Posterior cingulate gyrus (tissue), 11 donors: ENCODE measurements at places on chromosomes 7 and 10.

DNA sequence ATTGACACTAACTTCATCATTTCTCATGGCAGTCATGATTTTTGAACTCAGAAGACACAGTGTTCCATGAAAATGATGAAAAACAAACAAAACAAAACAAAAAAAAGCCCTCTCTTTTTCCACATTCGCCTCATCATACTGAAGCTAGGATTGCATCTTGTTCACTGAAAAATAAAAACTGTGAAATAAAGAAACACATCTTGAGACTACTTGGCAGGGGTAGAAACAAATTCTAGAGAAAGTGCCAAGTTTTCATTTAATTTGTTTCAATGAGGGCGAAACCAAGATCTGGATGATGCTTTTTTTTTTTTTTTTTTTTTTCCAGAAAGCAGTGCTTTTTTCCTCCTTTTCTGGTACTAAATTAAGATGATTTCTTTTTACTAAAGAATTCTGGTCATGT lies 350.4 kb upstream of the ETV1 start:
- DNase-seq = no peak

GRCh38 chr7:44469461-44470134 lies 20.9 kb downstream of the NUDCD3 start:
- DNase-seq = no peak

- DNase-seq = no peak
Observed at GRCh38 chr7:91843831-91844230, 36.7 kb downstream of the MTERF1 start.

DNA sequence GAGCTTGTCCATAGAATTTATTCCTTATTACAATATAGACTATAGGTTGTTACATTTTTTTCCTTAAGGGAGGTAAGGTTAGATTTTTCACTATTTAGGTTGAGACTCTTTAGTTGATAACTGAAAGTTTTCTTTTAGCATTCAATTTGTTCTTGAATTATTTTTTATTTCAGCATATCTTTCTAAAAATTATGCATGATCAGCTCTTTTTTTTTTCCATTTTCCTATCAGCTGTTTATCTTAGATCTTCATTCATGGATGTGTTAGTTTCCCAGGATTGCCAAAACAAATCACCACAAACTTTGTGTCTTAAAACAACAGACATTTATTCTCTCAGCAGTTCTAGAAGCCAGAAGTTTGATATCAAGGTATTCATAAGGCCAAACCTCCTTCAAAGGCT lies 915.9 kb upstream of the C7orf33 start:
- DNase-seq = no peak

DNA sequence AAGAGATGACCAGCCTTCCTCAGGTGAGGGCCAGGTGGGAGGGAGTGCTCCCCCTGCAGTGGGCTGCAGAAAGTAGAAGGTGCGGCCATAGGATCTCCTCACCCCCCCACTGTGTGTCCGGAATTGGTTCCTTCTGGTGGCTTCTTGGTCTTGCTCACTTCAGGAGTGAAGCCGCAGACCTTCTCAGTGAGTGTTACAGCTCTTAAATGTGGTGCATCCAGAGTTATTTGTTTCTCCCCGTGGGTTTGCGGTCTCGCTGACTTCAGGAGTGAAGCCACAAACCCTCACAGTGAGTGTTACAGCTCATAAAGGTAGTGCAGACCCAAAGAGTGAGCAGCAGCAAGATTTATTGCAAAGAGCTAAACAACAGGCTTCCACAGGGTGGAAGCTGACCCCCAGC lies 90.3 kb upstream of the NPS start:
- no peak for DNase-seq

GRCh38 chr10:77070346-77070745 lies 567.3 kb downstream of the KCNMA1 start:
- no peak for DNase-seq

DNA sequence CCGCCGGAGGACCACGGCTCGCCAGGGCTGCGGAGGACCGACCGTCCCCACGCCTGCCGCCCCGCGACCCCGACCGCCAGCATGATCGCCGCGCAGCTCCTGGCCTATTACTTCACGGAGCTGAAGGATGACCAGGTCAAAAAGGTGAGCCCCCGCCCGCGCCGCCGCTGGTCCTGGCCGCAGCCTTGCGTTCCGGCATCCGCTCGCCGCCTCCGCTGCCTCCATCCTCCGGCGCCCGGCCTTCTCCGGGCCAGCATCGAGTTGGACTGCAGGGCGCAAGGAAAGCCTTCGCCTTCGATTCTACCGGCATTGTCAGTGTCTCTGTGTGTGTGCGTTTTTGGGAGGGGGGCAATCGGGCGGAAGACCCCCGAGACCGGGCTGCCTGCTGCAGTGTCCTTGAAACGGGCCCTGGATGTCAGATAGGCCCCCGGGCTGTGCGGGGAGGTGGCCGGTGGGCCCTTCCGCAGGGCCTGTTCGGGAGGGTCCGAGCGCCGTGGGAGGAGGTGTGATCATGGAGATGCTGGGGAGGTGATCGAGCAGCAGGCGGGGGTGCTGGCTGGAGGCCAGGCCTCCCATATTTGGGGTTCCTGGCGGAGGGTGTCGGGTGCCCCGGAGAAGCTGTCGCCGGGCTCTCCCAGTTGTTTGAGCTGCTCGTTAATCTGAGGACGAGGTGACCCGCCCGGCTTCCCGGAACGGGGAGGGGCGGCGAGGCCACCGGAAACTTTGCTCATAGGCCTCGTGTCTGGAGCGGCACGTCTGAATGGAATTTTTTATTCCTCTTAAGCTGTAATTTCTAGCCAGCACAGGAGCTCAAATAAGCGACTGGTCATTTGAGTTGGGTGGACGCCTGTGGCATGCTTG lies 40.8 kb downstream of the HK1 start:
- DNase-seq = peak; percentile 86

DNA sequence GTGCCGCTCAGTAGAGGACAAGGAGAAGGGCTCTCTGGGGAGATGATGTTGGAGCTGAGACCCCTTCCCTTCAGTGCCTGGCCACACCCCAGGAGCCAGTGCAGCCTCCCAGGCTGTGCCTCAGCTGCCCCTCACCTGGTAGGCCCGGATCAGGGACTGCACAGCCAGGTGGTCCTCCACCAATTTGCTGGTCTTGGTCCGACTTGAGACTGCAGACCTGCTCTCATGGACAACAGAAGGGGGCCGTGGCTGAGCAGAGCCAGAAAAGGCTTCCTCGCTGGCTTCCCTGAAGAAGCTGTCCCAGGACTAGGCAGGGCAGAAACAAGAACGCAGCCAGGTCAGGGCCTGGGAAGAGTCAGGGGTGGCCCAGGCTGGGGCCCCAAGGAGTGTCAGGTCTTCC lies 5.5 kb downstream of the OGDHL start:
- peak; percentile 37 for DNase-seq

- no peak for DNase-seq
Observed at GRCh38 chr10:35502692-35503091, 102.4 kb upstream of the GJD4 start.

DNA sequence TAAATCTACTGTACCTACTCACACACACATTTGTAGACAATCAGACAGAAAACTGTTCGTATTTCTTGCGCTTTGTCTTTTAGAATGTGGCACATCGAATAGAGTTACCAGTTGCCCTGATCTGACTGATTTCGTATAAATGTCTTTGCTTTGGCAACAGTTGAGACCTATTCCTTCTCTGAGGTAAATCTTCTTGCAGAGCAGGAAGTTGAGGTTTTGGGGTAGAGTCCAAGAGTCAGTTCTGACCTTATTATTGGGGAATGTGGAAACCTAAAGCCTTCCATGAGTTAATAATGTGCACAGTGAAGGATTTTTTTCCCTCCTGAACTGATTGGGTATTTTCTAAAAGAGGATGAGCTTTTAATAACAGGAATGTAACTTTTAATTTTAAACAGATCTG lies 135.3 kb downstream of the KIAA1217 start:
- no peak for DNase-seq

GRCh38 chr7:2947058-2947780 lies 96.4 kb downstream of the CARD11 start:
- no peak for DNase-seq

- DNase-seq = no peak
Observed at GRCh38 chr7:1046722-1047679, 2.7 kb downstream of the GPR146 start.

- no peak for DNase-seq
Observed at GRCh38 chr7:100799037-100799896, 28.1 kb downstream of the EPHB4 start.

DNA sequence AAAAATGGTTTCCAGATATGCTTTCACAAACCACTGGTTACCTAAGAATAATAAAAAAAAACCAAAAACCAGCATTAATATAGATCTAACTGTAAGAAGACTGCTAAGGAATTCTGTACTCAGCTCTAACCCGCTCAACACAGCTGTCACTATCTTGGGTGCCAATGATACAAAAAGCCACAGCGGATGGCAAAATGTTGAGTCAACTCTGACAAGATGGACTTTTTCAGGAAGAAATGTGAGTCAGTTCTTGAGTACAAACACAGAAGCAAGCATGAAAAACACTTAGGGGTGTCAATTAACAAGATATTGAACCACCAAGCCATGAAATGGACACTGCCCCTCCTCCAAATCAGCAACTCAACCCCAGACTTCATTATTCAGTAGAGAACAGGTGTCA lies 55.0 kb downstream of the CTTNBP2 start:
- DNase-seq = no peak

GRCh38 chr7:142188154-142188553 lies 69.7 kb downstream of the PRSS58 start:
- DNase-seq = no peak

DNA sequence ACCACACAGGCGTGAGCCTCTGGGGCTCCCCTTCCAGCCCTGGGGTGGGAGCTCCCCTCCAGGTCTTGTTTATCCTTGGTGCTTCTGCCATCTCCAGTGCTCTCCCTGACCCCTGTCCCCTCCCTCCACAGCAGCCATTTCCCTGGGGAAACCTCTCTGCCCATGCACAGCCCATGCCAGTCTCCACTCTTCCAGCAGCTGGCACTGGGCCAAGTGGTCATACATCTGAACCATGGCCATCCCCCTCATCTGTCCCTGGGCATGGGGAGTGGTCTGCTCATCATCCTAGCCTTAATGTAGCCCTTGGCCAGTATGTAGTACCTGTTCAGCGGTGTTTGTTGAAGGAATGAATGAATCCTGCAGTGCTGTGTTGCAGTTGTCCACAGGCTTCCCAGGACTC lies 172.4 kb upstream of the ZNF32 start:
- DNase-seq = no peak

- no peak for DNase-seq
Observed at GRCh38 chr10:79336739-79337138, 10.5 kb upstream of the PPIF start.

DNA sequence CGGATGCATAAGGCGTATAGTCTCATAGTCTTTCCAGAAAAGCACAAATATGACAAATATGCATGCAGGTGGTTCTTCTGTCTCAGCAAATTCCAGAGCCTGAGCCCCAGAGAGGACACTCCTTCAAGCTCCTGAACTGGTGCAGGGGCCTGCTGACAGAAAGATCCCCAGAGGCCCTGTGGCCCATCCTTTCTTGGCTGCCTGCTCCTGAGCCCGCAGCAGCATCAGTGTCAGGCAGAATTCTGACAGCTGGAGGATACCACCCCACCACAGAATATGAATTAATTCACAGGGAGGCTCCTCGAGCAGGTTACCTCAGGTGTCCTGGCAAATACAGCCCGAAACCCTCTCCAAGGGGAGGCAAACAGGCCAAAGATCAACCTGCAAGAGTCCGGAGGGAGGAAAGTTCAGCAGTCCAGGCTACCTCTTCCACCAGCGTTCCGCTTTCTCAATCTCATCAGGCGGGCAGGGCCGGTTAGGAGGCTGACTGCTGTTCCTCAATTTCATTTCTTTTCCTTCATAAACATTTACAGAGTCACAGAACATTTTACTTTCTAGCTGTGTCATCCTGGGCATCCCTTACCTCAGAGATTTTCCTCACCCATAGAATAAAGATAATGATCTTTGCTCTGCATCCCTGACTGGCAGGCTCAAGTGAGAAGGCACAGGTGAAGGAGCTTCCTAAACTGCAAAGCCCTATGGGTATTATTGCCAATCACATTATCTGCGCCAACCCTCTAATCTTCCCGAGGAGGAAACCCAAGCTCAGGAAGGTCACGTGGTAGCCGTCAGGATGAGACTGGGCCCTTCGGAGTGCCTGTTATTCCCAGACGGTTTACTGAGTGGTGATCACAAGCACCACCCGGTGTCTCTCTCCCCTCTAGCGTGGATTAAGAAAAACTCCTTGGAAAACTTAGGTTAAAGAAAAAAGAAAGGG lies 1.4 kb downstream of the DNAJB12 start:
- no peak for DNase-seq

GRCh38 chr10:75418293-75418692 lies 13.1 kb upstream of the LRMDA start:
- DNase-seq = no peak

- DNase-seq = no peak
Observed at GRCh38 chr10:70974351-70974901, 86.1 kb upstream of the PCBD1 start.

DNA sequence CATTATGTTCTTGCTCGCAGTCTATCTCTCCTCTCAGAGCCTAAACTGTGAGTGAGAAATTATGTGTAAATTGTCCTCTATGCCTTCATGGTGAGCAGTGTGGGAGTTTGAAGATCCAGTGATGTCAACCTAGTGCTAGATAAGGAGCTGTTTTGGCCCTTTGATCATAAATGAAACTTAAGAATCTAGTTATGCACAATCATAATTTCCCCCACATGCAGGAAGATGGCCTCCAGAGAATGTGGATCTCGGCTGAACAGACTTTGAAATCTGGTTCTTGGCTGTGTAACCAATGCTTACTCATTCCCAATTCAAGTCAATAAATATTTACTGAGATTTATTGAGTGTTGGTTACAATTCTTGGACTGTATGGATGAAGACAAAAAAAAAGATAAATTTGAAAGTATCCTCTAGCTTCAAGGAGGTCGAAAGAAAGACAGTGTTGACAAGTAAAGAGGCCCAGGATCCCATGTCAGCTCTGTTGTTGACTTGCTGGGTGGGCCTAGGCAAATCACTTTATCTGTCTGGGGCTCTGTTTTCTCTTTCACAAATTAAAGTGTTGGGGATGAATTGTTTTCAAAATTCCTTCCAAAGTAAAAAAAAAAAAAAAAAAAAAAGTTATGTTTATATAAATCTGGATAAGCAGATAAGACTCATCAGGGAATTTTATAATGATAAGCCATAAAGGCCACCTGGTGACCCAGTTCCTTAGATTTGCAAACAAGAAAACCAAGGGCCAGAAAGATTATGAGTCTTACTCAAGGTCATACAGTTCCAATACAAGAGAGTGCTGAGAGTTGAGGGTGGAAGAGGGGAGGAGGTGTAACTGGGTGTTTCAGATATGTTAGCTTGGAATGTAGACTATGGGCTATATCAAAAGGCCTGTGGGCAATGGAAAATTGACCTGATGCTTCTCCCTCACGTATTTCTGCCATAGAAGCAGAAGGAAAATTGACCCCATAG lies 969.9 kb downstream of the KCNMA1 start:
- DNase-seq = no peak

GRCh38 chr7:89796481-89796880 lies 357.8 kb upstream of the STEAP1 start:
- no peak for DNase-seq

GRCh38 chr10:110337906-110338305 lies 33.2 kb upstream of the SMNDC1 start:
- DNase-seq = no peak

DNA sequence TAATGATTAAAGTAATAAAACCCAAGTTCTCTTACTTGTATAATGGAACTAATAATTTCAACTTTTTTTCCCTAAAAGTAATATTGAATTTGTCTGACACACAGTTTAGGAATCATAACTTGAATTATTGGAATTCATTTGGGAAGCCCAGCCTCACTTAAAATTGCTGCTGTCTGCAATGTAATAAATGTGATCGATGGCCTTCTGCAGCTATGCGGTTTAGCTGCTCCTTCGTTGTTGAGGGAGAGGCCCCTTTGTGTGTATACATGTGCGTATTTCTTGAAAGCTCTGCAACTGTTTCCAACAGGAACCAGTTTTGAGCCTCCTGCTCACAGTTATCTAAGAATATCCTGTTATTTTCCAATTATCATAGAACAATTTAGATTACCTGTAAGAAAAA lies 152.5 kb downstream of the AKR1D1 start:
- DNase-seq = no peak
